ENCODE measurements at places on chromosomes 2 and 18.

DNA sequence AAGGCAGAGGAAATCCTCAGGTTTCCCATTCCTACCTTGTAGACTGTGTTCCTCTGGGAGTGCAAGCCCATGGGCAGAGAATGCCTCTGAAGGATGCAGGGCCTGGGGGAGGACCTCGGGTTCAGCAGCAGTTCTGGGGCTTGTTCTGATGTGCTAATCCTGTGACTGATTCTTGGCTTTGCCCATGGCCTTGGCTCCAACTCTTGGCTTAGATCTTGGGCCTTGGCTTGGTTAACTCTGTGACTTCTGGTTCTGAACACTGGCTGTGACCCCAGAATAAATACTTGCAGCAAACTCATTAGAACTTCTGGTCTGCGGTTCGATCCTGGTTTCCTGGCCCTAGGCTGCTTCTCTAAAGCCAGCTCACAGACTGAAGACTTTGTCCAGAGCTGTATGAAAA is 366.9 kb upstream of the ZEB2 start:
- no peak for DNase-seq

GRCh38 chr2:16890081-16890480 is 224.4 kb upstream of the CYRIA start:
- DNase-seq = no peak

DNA sequence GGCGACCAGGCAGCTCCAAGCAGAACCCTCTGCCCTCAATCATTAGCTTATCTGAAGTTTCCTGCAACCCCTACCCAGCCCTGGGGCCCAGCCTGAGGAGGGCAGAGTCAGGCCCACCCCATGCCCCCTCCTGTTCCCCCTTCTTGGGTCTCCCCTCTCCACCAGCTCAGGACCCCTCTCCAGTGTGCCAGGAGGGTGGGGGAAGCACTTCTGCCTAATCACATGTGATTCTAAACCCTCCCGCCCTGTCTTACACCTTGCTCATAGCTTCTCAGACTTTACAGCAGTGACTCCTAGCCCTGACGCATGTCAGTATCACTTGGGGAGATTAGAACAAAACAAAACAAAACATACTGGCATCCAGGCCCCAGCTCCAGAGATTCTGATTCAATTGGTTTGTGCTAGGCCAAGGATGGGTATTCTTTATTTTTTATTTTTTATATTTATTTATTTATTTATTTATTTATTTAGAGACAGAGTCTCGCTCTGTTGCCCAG is 42.5 kb upstream of the ASAP2 start:
- no peak for DNase-seq

GRCh38 chr2:2871480-2872308 is 505.9 kb downstream of the EIPR1 start:
- DNase-seq = no peak

DNA sequence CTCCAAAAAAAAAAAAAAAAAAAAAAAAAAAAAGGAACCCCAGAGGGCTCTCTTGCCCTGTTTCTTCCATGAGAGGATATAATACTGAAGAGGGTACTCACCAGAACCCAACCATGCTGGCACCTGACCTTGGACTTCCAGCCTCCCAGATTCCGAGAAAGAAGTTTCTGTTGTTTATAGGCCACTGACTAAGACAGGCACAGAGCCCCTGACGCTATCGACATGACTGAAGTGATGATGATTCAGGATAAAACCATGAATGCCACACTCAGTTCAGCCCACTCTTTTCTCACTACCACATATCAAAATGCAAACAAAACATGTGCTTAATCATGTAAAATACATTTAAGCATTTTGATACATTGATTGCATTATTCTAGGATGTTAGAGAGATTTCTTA is 66.1 kb upstream of the CDCA7 start:
- DNase-seq = no peak

- no peak for DNase-seq
These were observed 266.7 kb downstream of the MEIS1 start for GRCh38 chr2:66701656-66702055.

- peak; percentile 83 for DNase-seq
These were observed 111.6 kb downstream of the AGAP1 start for GRCh38 chr2:235605312-235606003.

- no peak for DNase-seq
These were observed 39.5 kb upstream of the IL1RL1 start for GRCh38 chr2:102271844-102272243.

GRCh38 chr2:85822766-85823165 is 66.0 kb downstream of the ST3GAL5 start:
- DNase-seq = no peak

- no peak for DNase-seq
These were observed 104.4 kb downstream of the GULP1 start for GRCh38 chr2:188395903-188396689.

DNA sequence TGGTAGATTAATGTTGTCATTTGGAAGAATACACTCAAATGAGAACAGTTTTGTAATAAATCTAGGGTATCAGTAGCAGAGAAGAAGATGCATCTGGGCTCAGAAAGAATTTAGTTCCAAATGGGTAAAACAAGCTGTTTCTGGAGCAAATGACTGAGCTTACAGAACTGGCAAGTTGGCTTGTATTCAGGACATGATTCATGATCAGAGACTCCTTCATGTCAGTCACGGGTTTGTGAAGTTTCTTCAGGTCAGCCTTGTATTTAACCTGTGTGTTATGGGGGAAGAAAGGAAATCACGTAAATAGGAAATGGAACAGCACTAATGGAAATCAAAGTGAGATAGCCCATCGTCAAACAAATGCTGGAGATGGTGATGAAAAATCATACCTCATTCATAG is 109.1 kb downstream of the RIF1 start:
- no peak for DNase-seq

DNA sequence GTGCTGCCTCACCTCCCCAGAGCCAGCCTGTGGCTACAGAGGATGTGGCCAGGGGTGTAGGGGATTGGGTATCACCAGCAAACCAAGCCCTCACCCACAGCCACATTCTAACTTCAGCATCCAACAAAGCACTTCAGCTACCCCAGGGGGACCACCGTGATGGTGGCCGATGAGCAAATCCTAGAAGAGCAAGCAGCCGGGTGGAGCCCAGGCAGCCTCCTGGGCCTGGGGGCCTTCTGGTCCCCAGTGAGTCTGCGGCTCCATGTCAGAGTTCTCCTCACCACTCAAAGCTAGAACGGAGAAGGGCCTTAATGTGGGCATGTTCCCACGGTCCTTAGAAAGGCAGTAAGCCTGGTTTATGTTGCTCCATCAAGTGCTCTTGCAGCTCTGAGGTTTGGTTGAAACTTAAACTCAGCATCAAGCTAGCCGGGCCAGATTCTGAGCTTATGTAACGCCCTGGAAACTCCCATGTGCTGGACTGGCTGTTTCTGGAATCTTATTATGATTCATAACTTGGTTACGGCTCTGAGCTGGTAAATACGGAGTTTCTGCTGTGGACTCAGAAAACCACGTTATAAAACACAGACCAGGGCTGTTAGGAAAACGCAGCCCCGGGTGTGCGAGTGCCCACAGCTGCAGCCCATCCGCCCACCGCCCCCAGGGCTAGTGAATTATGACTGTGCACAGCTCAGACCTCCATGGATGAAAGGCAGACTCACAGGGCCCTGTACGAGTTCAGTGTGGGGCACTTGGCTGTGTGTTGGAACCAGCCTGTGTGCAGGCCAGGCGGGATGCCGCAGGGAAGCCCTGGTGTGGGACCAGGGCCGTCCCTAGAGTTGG is 99.8 kb downstream of the SEPTIN10 start:
- DNase-seq = peak; percentile 74

- DNase-seq = no peak
These were observed 6.9 kb upstream of the ZFAND2B start for GRCh38 chr2:219199470-219200211.

DNA sequence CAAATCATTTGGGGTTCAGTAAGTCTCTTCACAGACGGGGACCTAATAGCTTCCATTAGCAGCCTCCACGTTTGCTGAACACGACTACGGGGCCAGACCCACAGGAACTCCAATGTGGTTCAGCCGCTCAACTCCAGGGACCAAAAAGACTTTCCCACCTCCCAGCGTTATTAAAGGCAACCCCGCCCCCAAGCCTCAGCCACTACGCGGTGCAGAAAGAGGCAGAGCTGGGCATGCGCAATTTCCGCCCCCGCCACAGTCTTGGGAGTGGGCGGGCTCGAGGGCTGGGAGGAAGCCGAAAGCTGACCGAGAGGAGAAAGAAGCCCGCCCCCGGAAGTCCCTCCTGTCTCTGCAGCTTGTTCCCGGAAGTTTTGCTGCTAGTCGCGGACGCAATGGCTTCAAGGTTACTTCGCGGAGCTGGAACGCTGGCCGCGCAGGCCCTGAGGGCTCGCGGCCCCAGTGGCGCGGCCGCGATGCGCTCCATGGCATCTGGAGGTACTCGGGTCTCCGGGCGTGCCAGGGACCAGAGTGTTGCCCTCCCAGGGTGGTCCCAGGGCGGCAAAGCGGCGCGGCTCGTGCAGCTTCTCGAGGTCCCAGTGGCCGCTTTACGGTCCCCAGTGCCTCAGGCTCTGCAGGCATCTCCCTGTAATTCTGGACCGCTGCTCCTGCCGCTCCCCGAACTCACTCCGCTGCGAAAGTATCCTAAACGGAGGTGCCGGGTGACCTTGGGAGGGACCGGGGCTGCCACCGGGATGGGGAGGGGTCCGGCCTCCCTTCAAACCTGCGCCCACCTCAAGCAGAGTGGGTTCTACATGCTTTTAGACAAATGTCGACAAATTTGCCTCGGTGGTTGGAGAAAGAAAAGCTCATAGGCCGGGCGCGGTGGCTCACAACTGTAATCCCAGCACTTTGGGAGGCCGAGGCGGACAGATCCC is at the start of gene COX5B:
TSS of gene COX5B (plus strand) at position 368 of the 935 bp plus-strand sequence. CDS start at position 393, 25 bp downstream.
- peak; percentile 88 for DNase-seq

DNA sequence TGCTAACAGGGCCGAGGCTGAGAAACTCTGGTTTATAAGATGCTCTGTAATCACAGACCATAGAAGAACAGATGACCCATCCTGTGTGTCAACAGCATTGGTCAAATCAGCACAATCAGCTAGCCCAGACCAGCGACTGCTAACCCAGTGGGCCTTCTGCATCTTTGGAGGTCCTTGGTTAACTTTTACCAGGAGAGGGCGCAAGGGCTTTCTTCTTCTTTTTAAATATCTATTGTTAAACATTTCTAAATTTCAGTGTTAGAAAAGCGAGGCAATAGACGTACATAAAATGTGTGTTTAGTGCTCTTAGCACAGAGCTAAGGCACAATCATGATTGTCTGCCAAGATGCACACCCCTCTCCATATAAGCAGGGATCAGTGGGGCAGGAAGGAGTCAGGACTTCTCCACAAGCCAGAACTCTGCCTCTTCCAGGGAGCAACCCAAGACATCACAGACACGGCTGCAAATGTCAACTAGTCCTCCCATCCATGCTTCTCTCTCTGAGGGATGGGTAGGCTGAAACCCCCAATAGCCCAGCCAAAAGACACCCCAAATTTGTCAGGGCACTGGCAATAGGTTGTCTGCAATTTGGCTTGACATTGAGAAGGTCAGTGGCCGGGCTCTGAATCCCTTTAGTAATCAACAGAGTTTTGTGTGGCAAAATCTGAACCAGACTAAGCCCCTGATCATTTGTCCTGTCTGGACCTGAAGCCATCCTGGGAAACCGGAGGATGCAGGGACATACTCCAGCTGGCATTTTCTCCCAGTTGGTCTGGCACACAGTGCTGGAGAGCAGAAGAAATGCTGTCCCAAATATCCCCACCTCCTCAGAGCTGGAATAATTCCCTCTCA is 188.2 kb downstream of the BCL2 start:
- DNase-seq = no peak

DNA sequence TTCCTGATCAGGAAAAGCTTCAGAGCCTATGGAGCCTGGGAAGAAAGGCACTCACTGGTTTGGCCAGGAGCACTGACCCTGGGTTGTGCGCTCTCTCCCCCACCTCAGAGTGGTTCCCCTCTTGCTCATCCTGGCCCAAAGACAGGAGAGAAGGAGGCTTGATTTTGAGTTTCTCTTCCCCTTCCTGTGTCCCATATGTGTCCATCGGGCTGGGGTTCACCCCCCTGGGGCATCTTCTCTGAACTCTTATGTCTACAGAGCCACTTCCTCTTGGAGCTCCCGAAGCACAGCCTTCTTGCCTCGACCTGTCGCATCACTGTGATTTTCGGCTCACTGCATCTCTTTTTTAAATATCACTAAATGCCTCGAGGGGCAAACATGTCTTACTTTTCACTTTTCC is 692.3 kb downstream of the RNF144A start:
- no peak for DNase-seq

GRCh38 chr2:23639406-23639982 is 254.5 kb downstream of the KLHL29 start:
- DNase-seq = no peak

DNA sequence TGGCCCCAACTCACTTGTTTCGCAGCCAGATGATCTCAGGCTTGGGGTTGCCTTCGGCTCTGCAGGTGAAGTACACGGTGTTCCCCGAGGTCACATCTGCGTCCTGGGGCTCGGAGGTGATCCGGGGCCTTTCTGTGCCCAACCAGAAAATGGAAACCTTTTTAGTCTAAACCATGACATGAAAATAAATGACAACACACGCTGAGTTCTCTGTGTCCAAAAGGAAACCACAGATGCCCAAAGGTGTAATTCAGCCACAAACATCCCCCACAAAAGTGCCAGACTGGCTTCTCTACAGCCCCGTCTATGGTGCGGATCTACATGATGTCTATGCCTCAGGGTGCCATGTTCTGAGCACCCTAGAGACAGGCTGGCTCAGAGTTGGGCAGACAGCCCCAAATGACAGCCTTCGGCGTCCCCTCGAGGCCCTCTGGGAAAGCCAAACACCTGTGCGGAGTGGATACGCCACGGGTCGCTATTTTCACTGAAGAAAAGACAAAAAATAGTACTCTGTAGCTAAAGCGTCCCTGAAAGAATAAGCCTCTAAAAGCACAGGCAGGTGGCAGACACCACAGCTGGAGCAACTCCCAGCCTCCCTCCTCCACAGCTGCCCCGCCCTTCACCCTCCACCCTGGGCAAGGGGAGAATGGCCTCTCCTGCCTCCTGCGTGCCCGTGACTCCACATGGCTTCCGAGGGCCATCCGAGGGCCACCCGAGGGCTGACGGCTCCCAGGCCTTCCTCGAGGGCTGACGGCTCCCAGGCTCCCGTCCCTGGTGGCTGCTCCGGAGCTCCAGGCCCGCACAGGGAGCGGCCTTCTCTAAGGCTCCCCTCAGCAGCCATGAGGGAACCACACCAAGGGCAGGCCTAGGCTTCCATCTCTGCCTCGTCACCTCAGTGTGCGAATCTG is 67.1 kb downstream of the PXDN start:
- no peak for DNase-seq

DNA sequence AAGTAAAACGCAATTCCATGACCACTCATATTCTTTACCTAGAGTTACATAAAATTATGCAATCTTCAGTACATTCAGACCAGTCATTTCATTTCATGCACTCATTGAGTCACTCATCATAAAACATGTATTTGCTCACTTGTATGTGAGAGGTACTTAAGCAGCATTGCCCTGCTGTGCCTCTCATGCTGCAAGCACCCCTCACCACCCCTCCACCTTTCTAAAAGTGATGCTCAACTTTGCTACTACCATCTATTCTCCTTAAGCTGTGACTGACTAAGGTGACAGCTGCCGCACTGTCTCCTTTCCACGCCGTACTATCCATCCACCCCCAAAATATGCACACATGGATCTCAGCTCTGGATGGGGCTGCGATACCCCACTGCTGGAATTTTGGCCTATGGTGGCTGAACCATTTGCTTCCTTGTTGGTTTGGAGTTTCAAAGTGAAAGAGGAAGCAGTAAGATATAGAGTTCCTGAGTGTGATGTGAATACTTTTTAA is 7.2 kb downstream of the ARHGAP25 start:
- no peak for DNase-seq

Data from fibroblast of skin of left biceps (primary cell).